Right lobe of liver (tissue), 6 donors: ENCODE measurements at places on chromosomes 2 and 18. TPM values are rescaled to one million over a fixed set of nuclear protein-coding genes. Genes with fewer than 3 reads are reported as not detected.
A peak's percentile ranks its signal among the peaks of the same experiment; 100 is the strongest.

DNA sequence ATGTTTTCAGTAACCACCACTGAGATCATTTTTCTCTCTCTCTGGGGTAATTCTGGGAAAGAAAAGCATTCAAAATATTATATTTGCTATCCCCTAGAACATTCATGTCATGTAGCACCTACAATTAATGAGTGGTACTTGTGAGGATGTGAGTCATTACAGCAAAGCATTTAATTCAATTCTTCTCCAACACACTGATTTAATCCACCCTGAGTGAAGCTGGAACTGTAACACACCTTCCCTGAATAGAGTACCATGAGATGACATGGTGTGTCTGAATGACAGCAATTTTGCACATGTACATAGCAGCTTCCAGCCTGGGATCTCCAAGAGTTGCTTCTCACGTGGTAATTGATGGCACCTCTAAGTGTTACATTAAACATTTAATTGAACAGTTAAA lies 207.1 kb upstream of the SLC14A2 start:
- no peak for DNase-seq

- no peak for DNase-seq
These were observed 115.2 kb downstream of the FAM210A start for GRCh38 chr18:13611142-13611600.

COL5A2 gene
- 5.7 TPM for total RNA-seq

FSIP2 gene
- 0.09 TPM for total RNA-seq

- no peak for DNase-seq
These were observed 218.0 kb upstream of the PIEZO2 start for GRCh38 chr18:11367351-11367750.

DNA sequence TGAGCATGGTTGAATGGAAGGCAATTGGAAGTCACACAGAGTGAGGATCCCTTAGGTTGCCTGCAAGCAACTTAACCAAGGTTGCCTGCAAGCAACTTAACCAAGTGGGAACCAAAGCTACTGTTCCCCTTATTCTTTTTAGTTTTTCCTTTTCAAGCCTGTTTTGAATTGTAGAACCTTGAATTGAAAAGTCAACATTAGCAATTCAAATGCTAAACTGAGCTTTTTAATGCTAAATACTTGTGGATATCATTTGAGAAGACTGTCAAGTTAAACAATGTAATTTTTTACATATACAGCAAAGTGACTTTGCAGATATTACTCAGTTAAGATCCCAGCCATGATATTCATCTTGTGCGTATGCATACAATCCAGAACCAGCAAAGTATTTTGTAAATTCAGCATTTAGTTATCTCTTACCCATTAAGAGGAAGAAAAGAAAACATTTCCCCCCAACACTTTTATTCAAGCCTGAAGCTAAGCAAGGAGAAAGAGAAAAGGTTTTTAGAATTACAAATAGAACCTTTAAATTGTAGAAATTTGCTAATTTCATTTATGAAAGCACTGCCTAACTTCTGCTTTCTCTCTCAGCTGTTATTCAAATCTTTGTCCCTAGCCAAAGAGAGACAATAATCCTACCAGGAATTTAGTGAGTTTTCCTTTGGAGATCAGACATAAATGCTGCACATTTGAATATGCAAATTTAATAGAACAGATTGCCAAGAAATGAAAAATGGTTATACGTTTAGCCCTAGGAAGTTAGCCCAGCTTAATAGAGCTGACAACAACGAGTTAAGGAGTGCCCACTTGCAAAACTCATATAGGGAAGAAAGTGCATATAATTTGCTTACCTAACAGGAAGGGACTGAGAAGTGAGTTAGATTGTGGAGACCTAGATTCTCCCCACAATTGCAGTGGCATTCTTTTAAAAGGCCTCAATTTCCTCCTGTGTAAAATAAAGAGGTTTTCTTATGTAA lies 643.2 kb upstream of the PIK3C3 start:
- no peak for DNase-seq

ITGA4 gene
- total RNA-seq, result 5.5 TPM

DNA sequence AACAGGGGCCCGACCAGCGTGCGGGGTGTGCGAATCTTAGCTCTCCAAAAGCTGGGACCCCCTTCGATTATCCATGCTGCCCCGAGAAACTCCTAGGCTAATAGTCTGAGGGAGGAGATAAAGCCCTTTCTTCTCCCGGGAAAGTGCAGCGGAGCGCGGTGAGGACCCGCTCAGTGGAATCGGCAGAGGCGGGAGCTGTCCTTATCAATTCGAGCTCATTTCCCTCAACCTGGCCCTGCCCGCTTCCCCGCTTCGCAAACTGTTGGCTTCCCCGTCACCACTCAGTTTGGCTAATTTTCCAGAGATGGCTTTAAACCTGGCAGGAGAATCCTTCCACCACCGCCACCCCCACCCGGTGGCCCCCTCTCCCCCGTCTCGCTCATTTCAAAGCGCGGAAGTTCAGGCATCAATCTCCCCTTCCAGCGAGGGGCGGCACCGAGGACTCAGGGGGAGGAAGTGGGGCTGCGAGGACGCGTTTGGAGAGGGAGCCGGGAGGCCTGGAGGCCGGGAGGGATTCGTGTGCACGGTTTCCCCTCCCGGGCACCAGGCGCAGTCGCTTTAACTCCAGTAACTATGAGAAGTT lies 1.6 kb downstream of the KLHL14 start:
- DNase-seq, result no peak

GRCh38 chr2:160920791-160921303 lies 239.4 kb upstream of the TANK start:
- no peak for DNase-seq

KLF7 gene
- 3.3 TPM for total RNA-seq

- no peak for DNase-seq
These were observed 21.6 kb upstream of the ITGB6 start for GRCh38 chr2:160221391-160222276.

DNA sequence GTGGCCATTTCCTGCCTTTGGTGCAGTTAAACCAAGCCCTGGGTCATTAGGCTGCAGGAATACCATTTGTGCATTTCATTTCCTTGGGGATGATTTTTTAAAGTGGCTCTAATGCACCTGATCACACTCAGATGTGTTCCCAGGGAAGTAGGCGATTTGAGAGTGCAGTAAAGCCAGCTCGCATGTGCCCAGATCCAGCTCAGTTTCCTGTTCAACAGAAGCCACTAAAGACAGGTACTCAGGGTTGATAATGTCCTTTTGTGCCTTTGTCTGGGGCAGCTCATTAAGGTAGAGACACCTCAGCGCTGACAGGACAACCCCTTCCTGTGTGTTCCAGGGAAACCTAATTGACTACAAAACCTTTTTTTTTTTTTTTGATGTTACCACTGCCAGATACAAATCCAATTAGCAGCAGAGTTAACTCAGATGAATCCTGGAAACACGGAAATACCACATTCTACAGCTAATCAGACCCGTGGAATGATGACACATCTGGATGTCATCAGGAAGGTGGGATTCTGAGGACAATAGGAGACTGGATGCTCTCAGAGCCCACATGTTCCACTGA lies 15.2 kb upstream of the CHRNA1 start:
- DNase-seq, result no peak

DNA sequence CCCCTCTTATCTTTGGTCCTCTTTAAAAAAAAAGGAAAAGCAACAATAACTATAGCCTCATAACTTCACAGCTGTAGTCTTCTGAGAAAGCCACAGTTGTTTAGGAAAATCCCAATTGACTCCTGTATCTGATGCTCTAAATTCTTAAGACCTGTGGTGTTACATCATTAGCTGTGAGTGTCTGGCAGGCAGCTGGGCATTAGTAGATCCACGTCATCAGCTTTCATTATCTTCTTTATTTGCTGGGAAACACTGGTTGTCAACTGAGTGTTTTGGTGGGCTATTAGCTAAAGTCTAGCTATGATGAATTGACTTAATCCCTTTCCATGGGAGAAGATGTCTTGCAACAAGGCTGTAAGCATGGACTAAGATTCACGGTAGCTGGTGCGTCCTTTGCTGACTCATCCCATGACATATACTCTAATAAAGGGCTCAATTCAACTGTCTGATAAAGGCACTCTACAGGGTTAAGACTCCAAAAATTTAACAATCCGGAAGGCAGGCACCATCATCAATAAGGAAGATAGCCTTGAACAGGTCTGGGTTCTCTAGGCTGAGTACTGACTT lies 517.2 kb downstream of the PLCL1 start:
- DNase-seq, result no peak

TRIP12 gene
- total RNA-seq, result 75.9 TPM

GRCh38 chr2:16973586-16974286 lies 308.1 kb upstream of the CYRIA start:
- no peak for DNase-seq

GRCh38 chr2:103230796-103231195 lies 469.0 kb downstream of the TMEM182 start:
- DNase-seq, result no peak

DNA sequence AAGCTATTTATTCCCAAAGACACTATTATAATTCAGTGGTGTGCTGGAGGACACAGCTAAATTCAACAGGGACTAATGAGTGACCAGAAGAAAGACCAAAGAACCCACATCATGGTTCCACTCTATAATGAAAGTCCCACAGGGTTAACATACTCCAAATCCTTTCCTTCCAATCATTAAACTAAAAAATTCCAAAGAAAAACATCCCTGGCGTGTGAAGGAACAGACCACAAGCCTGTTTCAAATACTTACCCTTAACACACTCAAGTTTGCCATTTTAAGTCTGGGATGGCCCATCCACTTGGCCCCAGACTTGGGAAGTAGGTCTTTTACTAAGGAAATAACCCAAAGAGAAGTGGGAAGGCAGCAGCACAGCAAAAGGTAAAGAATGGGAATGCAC lies 150.1 kb upstream of the CCDC150 start:
- no peak for DNase-seq

- DNase-seq, result no peak
These were observed 35.2 kb downstream of the SPOPL start for GRCh38 chr2:138536740-138537139.

- peak; percentile 67 for DNase-seq
These were observed 447 bp downstream of the RETSAT start for GRCh38 chr2:85353876-85354285.

DNA sequence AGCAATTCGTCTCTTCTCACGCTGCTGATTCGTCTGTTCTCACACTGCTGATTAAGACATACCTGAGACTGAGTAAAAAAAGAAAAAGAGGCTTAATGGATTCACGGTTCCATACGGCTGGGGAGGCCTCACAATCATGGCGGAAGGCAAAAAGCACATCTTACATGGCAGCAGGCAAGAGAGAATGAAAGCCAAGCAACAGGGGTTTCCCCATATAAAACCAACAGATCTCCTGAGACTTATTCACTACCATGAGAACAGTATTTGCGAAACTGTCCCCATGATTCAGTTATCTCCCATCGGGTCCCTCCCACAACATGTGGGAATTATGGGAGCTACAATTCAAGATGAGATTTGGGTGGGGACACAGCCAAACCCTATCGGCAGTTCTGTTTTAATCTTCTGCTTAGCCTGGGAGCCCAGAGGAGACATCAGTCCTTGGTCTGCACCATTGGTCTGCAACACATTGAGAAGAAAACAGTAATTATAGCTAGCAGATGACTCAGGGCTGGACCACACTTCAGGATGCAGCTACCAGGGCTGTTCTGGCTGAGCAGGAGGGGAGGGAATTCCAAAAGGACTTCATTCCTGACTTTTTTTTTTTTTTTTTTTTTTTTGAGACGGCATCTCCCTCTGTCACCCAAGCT lies 69.4 kb downstream of the CABLES1 start:
- DNase-seq, result no peak

- peak; percentile 61 for DNase-seq
These were observed 46.2 kb upstream of the NABP1 start for GRCh38 chr2:191631754-191632153.

DNA sequence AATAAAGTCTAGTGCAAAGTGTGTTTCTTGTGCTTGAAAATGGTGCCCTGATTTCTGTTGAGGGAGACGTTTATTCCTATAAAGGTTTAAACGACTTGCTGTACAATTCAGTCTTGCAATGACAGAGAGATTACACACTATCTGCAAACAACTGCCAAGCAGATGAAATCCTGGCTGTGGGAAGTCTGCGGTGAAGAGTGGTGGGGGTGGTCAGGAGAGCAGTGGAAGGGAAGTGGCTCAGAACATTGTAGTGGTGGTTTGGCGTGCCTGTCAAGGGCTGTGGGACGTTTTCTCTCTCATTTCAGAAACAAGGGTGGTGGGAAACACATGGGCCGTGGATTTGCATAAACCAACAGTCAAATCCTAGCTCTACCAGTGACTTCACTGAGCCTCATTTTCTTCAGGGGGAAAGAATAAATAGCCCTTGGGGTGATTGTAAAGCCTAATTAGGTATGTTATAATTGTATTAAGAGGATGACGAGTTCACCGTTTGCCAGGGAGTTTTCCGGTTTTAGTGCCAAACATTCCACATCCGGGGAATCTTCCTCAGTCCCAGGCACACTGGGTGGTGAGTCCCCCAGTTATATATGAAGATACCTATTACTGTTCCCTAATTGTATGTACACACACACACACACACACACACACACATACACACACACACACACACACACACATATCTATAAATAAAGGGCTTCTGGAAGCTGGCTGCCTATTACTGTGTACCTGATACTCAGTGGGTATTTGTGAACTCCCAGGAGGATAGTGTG lies 115.0 kb downstream of the SPTBN1 start:
- DNase-seq, result peak; percentile 66

MATN3 gene
- total RNA-seq, result not detected

CCDC150 gene
- total RNA-seq, result 1.2 TPM

NPHP1 gene
- 0.06 TPM for total RNA-seq

GRCh38 chr2:155871940-155872339 lies 460.6 kb downstream of the NR4A2 start:
- DNase-seq, result no peak

- DNase-seq, result no peak
These were observed 258.9 kb upstream of the FBXO11 start for GRCh38 chr2:48165070-48165753.

GRCh38 chr18:48124857-48125626 lies 194.6 kb upstream of the SMAD2 start:
- no peak for DNase-seq

DNA sequence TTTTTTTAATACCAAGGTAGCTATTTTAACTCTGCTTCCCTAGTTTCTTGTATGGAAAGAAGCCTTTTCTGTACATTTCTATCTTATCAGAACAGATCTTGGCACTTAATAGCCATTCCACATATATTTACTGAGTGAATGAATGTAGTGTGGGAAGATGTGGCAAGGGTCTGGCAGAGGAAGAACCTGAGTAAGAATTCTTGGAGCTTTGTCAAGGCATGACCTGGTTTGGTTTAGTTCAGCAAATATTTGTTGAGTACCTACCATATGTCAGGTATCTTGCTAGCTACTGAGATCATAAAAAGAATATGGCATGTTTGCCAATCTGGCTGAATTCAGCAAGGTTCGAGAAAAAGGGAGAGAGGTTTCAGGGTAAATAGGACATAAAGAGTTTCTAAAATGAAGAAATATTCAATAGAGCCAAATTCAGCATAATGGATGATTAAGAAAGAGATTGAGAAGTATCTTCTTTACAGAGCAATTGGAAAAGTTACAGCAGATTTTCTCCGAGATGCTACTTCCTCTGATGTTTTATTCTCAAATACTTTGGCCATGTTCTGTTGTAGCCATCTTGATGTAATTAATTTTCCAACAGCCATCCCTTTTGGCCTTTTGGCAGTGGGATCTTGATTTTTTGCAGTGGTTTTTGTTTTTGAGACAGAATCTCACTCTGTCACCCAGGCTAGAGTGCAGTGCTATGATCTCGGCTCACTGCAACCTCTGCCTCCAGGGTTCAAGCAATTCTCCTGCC lies 21.7 kb upstream of the MEP1B start:
- DNase-seq, result no peak
